ENCODE measurements at places on chromosomes 5 and 9. TPM values are rescaled to one million over a fixed set of nuclear protein-coding genes. Genes with fewer than 3 reads are reported as not detected.

The CRHBP gene
- 0.45 TPM for total RNA-seq

The PCDHGA4 gene
- total RNA-seq, result 0.10 TPM

The DROSHA gene
- 68.8 TPM for total RNA-seq

The HAVCR1 gene
- total RNA-seq, result 4.7 TPM

All from activated naive CD4-positive, alpha-beta T cell treated with anti-CD3 and anti-CD28 coated beads, Interleukin-2, amount 10 ng/mL, durations not matched to agents 5 hours and 36 hours (primary cell).